ENCODE measurements at places on chromosomes 13 and 19.
A peak's percentile ranks its signal among the peaks of the same experiment; 100 is the strongest.

DNA sequence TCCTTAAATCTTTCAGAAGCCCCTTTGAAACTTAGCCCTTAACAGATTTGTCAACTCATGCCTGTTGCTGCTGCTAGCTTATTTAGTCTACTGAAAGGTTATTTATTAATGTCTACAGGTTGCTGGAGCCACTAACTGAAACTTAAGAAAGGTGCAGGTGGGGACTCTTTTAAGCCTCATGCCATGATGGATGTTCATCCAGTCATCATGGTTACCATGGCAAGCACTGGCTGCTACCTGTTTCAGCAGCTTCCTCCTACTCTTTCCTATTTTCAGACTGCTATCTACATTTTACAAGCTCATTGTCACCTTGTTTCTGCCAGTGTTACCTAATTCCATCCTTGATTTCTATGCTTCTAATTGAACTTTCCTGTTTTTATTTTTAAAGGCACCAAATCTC lies 27.1 kb downstream of the DGKH start:
- DNase-seq, result no peak

DNA sequence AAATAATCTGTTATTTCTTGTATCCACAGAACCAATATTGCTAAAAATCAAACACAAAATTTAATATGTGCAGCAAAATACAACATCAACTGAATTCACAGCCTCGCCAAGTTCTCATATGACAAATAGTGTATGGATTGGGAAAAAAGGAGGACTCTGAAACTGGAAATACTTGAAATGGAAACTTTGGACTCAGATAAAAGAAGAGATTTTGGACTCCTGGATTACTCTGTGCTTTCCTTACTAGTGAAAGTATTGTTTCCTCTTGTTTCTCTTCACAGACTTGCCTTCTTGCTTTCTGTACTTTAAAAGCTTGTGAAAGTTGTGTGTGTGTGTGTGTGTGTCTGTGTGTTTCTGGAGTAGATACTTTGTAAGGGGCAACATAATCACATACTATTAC lies 1596.3 kb downstream of the PCDH9 start:
- no peak for DNase-seq

DNA sequence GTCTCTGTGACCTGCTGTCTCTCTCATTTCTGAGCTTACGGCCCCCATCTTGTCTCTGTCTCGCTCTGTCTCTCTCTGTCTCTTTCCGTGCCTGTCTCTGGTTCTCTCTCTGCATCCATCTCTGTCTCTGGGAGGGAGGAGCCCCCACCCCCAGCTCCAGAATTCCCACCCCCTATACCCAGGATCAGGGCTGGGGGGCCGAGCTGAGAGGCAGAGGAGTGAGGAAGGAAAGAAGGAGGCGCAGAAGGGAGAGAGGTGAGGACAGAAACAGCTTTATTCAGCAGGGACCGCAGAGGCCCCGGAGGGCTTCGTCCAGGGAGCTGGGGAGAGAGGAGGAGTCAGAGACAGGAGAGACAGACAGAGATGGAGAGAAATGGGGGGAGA lies 14.0 kb downstream of the JOSD2 start:
- DNase-seq, result no peak

DNA sequence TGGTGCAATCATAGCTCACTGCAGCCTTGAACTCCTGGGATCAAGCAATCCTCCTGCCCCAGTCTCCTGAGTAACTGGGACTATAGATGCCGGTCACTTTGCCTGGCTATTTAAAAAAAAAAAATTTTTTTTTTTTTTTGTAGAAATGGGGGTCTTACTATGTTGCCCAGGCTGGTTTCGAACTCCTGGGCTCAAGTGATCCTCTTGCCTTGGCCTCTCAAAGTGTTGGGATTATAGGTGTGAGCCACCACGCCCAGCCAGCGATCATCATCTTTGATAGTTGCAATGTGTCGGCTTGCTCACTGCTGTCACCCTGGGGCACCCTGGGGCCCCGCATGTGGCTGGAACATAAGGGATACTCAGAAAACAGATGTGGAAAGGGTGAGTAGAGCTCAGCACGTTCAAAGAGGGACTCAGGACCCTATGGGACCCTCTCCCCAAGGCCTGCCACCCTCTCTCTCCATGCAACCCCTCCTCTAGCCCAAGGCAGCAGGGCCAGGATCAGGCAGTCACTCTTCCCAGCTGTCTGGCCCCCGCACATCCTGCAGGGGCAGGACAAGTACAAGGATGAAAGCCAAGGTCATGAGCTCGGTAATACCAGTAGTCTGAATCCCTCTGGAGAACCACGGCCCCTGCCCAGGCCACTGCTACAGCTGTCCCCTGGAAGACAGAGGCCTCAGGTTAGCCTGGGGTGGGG lies 6.5 kb upstream of the CCL25 start:
- no peak for DNase-seq

DNA sequence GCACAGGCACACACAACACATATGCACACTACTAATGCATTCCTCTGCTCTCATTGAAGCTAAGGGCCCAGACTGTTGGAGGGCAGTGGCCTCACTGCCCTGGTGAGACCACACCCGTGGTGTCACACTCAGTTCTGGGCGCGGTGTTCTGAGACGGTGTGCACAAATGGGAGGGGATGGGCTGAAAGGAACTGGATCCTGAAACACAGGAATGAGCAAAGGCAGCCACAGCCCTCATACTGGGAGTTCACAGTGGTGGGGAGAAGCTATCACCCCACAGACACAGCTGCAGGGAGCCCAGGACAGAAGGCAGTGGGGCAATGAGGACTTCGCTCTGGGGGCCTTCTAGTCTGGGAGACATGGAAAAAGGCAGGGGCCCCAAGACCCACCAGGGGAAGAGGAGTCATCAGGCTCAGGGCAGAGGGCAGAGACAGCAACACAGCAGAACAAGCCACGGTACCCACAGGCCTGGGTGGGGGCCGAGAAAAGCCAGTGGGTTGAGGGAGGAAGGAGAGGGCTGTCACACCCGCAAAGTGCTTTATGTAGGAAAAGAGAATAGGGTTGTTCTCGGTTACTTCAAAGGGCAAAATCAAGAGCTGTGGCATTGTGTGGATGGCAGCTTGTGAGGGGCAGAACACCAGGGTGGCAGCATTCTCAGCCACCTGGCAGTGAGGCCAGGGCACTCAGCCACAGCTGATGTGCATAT lies 75.4 kb upstream of the GPR183 start:
- no peak for DNase-seq

DNA sequence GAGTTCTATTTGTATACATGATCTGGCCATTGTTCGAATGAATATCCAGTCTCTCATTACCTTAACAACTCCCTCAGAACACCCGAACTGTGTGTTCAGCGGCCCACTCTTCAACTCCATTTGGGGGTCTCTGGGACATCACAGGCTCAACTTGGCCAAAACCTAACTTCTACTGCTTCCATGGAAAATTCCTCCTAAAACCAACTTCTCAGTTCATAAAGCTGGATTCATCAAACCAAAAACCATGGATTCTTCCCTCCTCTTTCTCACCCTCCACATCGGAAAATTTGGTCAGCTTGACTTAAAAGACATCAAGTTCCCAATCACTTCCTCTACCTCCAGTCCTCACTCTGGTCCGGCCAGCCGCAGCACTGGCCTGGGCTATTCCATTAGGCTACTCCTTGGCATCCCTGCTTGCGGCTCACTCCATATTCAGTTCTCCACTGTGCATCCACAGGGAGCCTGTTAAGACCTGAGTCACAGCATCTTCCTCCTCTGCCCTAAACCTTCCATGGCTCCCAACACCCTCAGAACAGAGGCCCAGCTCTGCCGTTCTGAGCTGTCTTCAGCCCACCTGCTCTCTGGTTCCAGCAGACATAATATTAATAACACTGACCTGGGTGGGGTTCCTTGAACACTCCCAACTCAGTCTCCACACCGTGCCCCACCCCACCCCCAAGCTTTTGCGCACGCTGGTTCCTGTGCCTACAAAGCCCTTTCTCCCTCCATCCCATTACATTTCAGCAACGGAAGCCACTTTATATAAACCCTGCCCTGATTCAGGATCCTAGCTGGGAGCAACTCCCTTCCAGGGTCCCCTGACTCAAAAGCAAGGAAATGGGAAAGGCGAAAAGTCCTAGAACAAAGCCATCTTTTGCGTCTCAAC lies 1.1 kb downstream of the ZNF792 start:
- DNase-seq, result peak; percentile 23

GRCh38 chr13:75319254-75319653 lies 162.7 kb downstream of the TBC1D4 start:
- DNase-seq, result no peak

DNA sequence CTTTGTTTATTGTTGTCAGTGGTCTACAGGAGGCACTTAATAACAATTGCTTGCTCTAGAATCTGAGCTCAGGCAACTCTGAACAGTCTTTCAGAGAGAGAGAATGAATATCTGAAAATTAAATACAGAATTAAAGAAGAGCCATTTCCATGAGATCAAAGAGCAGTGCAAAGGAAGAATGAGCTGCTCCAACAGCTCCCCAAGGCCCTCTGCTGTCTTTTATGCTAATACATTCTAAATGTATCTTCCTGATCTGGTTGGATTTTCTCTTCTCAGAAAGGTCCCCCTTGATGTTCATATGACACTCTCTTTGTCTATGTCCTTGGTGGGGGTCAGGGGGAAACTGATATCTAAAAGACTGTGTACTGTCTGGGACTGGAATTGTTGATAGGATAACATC lies 1029.6 kb downstream of the PCDH9 start:
- no peak for DNase-seq

GRCh38 chr19:2722541-2723344 lies 1.6 kb upstream of the DIRAS1 start:
- no peak for DNase-seq

DNA sequence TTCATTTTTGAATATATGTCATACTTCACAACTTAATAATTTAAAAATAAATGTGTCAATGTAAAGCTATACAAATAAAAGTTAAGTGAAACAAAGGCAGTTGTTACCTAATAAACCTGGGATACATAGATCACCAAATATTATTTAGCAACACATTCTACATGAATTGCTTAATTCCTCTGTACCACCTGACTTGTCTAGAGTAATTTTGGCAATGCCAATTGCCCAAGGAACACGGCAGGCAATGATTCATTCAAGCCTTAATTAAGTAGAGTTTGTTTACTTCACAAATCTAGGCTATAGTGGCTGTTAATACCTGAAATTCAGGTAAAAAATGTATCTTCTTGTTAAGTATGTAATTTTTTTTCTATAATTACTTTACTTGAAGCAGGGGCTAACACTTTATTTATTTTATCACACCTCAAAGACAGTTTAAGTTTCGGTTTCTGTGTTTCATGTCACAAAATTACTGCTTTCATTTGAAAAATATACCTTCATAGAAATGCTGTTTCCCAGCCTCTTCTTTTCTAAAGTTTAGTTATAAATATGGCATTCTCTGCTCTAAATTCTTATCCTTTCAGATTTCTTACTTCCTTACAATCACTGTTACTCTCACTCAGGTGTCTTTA lies 705.7 kb downstream of the SLITRK5 start:
- no peak for DNase-seq

- no peak for DNase-seq
These were observed 2220.8 kb upstream of the PCDH20 start for GRCh38 chr13:63636316-63636993.

DNA sequence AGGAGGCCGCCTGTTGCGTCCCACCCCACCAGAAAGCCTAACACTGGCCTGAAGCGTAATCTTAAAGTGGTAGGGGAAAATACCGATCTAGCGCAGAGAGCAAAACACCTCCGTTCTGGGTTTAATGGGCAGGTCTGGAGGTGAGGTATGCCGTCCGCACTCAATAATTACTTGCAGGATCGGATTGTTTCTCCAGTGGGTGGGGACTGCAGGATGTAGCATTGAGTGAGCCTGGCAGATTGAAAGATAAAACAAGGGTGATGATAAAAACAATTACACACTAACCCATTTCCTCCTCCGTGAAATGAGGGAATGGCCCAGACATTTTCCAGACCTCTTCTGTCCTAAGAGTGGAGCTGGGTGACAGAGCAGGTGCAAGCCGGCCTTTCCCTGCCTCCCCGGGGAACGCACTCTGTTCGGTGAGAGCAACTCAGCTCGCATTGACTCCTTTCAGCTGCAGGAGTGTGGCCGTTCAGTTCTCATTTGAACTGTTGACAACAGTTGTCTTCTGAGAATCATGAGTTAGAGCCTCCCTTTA lies 110.2 kb upstream of the DOCK9 start:
- no peak for DNase-seq

DNA sequence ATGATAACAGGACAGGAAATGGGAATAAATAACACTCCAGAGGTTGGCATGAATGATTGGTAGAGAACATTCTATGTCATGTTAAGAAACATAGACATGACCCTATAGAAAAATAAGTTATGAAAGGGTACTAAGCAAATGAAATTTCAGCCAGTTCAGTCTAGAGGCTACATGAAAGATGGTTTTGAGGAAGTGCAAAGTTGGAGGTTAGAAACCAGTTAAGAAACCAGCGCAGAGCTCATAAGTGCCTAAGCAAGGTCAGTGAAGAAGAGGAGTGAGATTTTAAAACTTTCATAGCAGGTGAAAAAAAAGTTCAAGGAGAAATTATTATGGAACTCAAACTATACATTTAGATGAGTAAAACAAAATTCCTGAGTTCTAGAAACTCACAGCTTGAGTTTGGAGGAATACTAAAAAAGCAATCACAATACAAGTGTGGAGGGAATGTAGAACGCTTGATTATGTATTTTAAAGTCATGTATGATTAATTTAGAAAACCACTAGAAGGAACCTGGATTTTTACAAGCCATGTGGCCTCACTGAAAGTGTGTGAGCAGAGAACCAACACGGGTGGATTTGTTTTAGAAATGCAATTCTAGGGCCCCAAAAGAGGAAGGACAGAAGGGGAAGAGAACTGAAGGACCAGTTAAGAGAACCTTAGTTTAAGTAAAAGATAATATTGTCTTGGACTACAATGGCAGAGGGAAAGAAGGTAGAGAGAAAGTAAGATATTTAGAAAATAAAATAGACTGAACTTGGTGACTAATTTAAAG lies 162.4 kb downstream of the PCDH20 start:
- no peak for DNase-seq

DNA sequence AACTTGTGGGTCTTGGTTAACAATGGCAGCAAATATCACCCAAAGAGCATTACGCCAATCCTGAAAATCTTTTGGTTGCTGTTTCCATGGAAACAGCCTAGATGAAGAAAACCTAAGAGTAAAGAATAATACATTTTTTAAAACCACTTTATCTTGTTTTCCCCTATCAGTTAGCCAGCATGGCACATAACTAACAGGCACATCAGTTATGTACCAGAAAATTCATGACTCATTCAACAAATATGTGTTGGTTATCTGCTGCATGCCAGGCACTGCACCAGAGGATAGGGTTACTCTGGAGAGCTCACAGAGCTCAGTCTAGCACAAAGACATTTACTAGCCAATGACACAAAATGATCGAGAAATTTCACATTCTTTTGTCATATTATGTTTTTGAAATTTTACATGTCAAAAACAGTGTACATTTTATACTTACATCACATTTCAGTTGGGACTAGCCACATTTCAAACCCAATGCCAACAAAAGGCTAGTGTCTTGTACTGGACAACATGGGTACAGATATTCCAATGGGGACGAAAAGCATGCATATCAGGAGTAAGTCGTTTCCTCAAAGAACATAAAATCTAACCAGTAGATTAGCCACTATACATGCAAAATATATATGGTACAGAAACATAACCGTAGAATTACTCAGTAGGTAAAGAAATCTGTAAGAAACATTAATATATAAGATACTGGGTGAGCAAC lies 20.3 kb downstream of the LNX2 start:
- DNase-seq, result no peak

GRCh38 chr19:15074371-15074770 lies 7.6 kb upstream of the OR1I1 start:
- DNase-seq, result no peak

- no peak for DNase-seq
These were observed 624 bp downstream of the SAFB start for GRCh38 chr19:5623397-5624017.

GRCh38 chr13:57582032-57582431 lies 49.5 kb upstream of the PCDH17 start:
- DNase-seq, result peak; percentile 15

Measured in HuH-7 (cell line).